CD8-positive, alpha-beta memory T cell (primary cell): ENCODE measurements at places on chromosomes 4 and X.

- H3K27ac ChIP-seq, result no peak overlapping the region
- H3K27me3 ChIP-seq, result no peaks in the 10 kb centered on the region
- no peaks in the 10 kb centered on the region for H3K4me1 ChIP-seq
Measured at GRCh38 chr4:7261087-7261486, 68.7 kb downstream of the SORCS2 start.

DNA sequence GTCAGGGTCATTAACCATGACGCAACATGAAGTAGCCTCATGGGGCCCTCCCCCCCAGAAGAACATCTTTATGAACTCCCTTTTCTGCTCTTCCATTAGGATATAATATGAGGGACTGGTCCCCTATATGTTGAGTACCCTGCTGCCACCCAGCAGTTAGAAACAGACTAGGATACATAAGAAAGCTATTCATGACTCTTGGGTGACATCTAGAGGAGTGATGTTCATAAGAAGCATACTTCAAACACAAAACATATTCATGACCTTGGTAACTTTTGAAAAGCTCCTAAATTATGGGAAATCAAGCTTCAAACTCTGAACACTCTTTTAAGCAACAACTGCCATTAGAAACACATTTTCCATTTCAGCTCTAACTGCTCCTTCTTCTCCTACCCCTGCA is 155.2 kb upstream of the SPIN4 start:
- no peaks in the 10 kb centered on the region for H3K4me1 ChIP-seq
- no peaks in the 10 kb centered on the region for H3K36me3 ChIP-seq
- no peaks in the 10 kb centered on the region for H3K27me3 ChIP-seq
- no peak overlapping the region for H3K27ac ChIP-seq
- DNase-seq, result no peak

GRCh38 chr4:40439519-40439918 is 104.4 kb downstream of the CHRNA9 start:
- H3K36me3 ChIP-seq, result no peaks in the 10 kb centered on the region
- no peak overlapping the region for H3K4me3 ChIP-seq
- H3K27ac ChIP-seq, result no peak overlapping the region
- no peak for DNase-seq
- no peaks in the 10 kb centered on the region for H3K27me3 ChIP-seq

- no peak overlapping the region for H3K4me3 ChIP-seq
- H3K27ac ChIP-seq, result no peak overlapping the region
- no peaks in the 10 kb centered on the region for H3K36me3 ChIP-seq
- no peaks in the 10 kb centered on the region for H3K27me3 ChIP-seq
- H3K4me1 ChIP-seq, result no peaks in the 10 kb centered on the region
- DNase-seq, result no peak
Measured at GRCh38 chrX:83771664-83772063, 89.3 kb upstream of the CYLC1 start.

- H3K27ac ChIP-seq, result no peak overlapping the region
- no peak for DNase-seq
- no peak overlapping the region for H3K4me3 ChIP-seq
- H3K4me1 ChIP-seq, result no peaks in the 10 kb centered on the region
- H3K27me3 ChIP-seq, result peaks cover 19% of the 10 kb centered on the region
Measured at GRCh38 chr4:140253556-140254027, 99.6 kb upstream of the MAML3 start.

- DNase-seq, result no peak
- H3K36me3 ChIP-seq, result no peaks in the 10 kb centered on the region
- H3K4me3 ChIP-seq, result no peak overlapping the region
- no peak overlapping the region for H3K27ac ChIP-seq
Measured at GRCh38 chrX:110120025-110120424, 117.1 kb downstream of the TMEM164 start.

DNA sequence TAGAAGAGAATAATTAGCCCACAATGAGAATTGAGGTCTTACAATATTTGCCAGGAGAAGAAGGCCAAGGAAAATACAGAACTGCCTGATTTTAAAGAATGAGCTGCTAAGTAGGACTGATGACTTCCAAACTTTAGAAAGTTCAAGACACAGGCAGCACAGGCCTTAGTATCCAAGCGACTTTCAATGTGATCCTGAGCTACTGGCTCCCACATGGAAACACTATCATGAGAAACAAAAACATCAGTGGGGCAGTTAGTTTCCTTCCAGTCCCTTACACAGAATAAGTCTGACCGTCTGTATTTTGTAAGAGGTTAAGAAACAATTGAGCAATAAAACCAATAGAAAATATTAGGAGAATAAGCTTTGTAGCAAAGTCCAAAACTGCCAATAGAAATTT is 251.4 kb downstream of the COL25A1 start:
- DNase-seq, result no peak
- H3K27ac ChIP-seq, result no peak overlapping the region
- H3K36me3 ChIP-seq, result no peaks in the 10 kb centered on the region

DNA sequence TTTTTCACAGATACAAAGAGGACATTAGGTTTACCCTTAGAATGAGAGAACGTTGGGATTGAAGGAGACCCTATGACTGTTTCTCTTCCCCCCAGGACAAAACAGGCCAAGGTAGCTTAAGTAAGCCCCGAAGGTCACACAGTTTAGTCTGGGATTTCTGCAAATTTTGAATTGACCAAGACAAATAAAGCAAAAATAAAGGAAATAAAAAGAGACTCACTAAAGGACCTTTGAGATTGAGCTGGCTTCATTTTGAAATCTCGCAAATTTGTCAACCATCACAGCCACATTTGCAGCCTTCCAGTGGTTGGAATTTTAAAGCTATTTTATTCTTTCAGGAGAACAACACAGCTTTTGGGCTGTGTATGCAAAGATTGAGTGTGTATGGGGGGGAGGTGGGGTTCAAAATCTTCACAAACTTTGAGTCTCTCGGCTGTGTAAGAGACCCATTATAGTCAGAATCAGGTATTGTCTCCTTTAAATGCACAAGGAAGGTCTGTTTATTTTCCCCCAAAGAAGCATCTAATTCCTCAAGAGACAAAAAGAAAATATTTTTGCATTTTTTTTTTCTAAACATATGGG is 4.2 kb downstream of the TMSB4X start:
- peaks cover 56% of the 10 kb centered on the region for H3K4me1 ChIP-seq
- peak overlapping the region; percentile 77 for H3K4me3 ChIP-seq
- H3K36me3 ChIP-seq, result peaks cover 22% of the 10 kb centered on the region

DNA sequence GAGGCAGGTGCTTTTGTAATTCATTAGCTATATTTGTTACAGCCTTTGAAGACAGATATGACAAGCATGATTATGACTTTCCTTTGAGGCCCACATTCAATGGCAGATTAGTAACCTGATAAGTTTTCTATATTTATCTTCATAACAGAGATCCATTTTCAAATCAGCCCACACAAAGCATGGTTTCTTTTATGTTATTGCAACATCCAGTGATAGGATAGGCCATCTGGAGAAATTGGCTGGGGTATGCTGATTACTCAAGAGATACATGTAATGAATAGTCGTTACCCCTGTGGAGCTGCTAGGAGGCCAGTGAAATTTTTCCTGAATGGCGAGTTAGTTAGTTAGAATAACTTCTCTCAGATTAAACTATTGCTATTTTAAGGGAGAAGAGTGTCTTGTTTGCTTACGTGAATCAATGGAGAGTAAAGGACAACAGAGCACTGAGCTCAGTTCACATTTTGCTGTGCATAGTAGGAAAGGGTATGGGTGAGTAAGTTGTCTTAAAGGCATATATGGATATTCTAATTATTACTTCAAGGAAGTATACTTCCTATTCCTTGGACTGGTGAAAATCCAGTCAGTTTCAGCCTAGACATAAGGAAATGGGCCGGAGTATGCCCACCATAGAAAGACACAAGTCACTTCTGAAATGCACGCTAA is 79.2 kb upstream of the DKK2 start:
- H3K27me3 ChIP-seq, result no peaks in the 10 kb centered on the region
- H3K4me1 ChIP-seq, result no peaks in the 10 kb centered on the region
- no peak for DNase-seq
- no peak overlapping the region for H3K27ac ChIP-seq

- H3K27me3 ChIP-seq, result no peaks in the 10 kb centered on the region
- H3K36me3 ChIP-seq, result no peaks in the 10 kb centered on the region
- no peak overlapping the region for H3K4me3 ChIP-seq
- H3K4me1 ChIP-seq, result no peaks in the 10 kb centered on the region
- H3K27ac ChIP-seq, result no peak overlapping the region
Measured at GRCh38 chr4:28310926-28311325, 1450.3 kb downstream of the STIM2 start.

- no peaks in the 10 kb centered on the region for H3K4me1 ChIP-seq
- no peak for DNase-seq
- H3K4me3 ChIP-seq, result no peak overlapping the region
- H3K27me3 ChIP-seq, result no peaks in the 10 kb centered on the region
- no peaks in the 10 kb centered on the region for H3K36me3 ChIP-seq
Measured at GRCh38 chrX:106894978-106895452, 8.1 kb downstream of the RIPPLY1 start.

GRCh38 chrX:16033331-16033730 is 90.0 kb upstream of the GRPR start:
- H3K4me1 ChIP-seq, result no peaks in the 10 kb centered on the region
- H3K27ac ChIP-seq, result no peak overlapping the region
- DNase-seq, result no peak
- no peak overlapping the region for H3K4me3 ChIP-seq
- no peaks in the 10 kb centered on the region for H3K36me3 ChIP-seq

DNA sequence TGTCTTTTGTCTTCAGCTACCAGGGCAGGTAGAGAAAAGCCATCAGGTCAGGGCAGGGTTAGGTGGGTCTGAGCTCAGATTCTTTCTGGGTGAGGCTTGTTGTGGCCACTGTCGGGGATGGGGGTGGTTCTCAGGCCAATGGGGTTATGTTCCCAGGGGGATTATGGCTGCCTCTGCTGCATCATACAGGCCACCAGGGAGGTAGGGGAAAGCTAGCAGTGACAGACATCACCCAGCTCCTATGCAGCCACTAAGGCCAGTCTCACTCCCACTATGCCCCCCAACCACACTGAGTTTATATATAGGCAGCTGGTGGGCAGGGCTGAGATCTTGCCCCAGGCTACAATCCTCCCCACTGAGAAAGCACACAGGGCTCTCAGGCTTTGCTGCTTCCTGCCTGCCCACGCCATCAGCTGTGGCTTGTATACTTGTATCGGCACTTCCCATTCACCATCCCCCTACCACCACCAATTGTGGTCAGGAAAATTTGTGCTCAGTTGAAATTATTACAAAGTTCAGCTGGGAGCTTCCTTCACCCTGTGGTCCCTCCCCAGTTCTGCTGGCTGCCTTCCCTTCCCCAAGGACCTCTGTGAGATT is 72.6 kb upstream of the PTPN13 start:
- DNase-seq, result no peak
- no peak overlapping the region for H3K4me3 ChIP-seq
- no peaks in the 10 kb centered on the region for H3K36me3 ChIP-seq
- H3K27me3 ChIP-seq, result no peaks in the 10 kb centered on the region
- no peaks in the 10 kb centered on the region for H3K4me1 ChIP-seq

- no peak for DNase-seq
- H3K4me3 ChIP-seq, result no peak overlapping the region
- no peak overlapping the region for H3K27ac ChIP-seq
Measured at GRCh38 chr4:104848597-104849225, 298.0 kb upstream of the TET2 start.

- H3K36me3 ChIP-seq, result no peaks in the 10 kb centered on the region
- no peaks in the 10 kb centered on the region for H3K27me3 ChIP-seq
- peak overlapping the region; percentile 41 for H3K4me3 ChIP-seq
- peak overlapping the region; percentile 31 for H3K27ac ChIP-seq
Measured at GRCh38 chrX:130120321-130120731, 10.0 kb upstream of the ELF4 start.

- no peaks in the 10 kb centered on the region for H3K36me3 ChIP-seq
- H3K27ac ChIP-seq, result no peak overlapping the region
- no peaks in the 10 kb centered on the region for H3K4me1 ChIP-seq
Measured at GRCh38 chrX:140355922-140356321, 148.9 kb downstream of the SOX3 start.

GRCh38 chr4:126701756-126702155 is 931.0 kb upstream of the INTU start:
- no peak overlapping the region for H3K4me3 ChIP-seq
- no peak for DNase-seq
- no peaks in the 10 kb centered on the region for H3K4me1 ChIP-seq
- H3K27me3 ChIP-seq, result no peaks in the 10 kb centered on the region
- H3K36me3 ChIP-seq, result no peaks in the 10 kb centered on the region

GRCh38 chrX:103831342-103831802 is 685 bp downstream of the RAB9B start:
- H3K4me1 ChIP-seq, result no peaks in the 10 kb centered on the region
- peak; percentile 69 for DNase-seq
- no peak overlapping the region for H3K27ac ChIP-seq
- peak overlapping the region; percentile 37 for H3K4me3 ChIP-seq
- no peaks in the 10 kb centered on the region for H3K27me3 ChIP-seq

DNA sequence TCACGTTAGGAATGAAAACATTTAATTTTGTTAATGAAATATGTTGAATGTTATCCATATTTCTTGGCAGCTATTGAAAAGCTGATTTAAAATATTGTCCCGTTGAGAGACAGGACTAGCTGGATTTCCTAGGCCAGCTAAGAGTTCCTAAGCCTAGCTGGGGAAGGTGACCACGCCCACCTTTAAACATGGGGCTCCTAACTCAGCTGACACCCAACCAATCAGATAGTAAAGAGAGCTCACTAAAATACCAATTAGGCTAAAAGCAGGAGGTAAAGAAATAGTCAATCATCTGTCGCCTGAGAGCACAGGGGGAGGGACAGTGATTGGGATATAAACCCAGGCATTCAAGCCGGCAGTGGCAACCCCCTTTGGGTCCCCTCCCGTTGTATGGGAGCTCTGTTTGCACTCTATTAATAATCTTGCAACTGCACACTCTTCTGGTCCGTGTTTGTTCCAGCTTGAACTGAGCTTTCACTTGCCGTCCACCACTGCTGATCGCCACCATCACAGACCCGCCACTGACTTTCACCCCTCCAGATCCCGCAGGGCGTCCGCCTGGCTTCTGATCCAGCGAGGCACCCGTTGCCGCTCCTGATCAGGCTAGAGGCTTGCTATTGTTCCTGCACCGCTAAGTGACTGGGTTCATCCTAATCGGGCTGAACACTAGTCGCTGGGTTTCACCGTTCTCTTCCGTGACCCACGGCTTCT is 308.9 kb downstream of the GLUD2 start:
- no peaks in the 10 kb centered on the region for H3K27me3 ChIP-seq
- no peak overlapping the region for H3K4me3 ChIP-seq
- H3K4me1 ChIP-seq, result no peaks in the 10 kb centered on the region
- H3K36me3 ChIP-seq, result no peaks in the 10 kb centered on the region
- no peak for DNase-seq

DNA sequence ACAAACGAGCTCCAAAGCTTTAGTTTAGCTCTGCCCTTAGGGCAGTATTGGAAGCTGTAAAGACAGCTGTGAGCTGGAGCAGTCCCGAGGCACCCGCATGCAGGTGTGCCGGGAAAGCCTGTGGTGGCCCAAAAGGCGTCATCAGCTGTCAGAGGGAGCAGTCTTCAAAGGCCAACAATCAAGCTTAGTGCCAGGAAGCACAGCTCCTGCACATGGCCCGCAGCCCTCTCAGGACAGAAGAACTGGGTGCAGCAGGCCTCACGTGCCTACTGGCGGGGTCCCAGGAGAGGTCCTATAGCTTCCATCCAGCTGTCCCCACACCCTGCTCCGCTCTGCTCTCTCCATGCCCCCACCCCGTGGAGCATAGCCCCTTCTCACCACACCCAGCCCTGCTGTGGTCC is 92.2 kb upstream of the TRIM2 start:
- H3K27ac ChIP-seq, result no peak overlapping the region
- peaks cover 54% of the 10 kb centered on the region for H3K4me1 ChIP-seq

- peak overlapping the region; percentile 92 for H3K4me3 ChIP-seq
- no peak for DNase-seq
- no peaks in the 10 kb centered on the region for H3K27me3 ChIP-seq
Measured at GRCh38 chr4:498328-498904, 540 bp downstream of the ZNF721 start.

- no peaks in the 10 kb centered on the region for H3K36me3 ChIP-seq
- no peak for DNase-seq
- H3K27me3 ChIP-seq, result no peaks in the 10 kb centered on the region
- no peak overlapping the region for H3K4me3 ChIP-seq
Measured at GRCh38 chr4:152106113-152106763, 345.4 kb upstream of the GATB start.
